ENCODE measurements at places on chromosomes 1 and 21. TPM values are rescaled to one million over a fixed set of nuclear protein-coding genes. Genes with fewer than 3 reads are reported as not detected.

- peaks cover 6% of the 10 kb centered on the region for H3K4me1 ChIP-seq
- no peak overlapping the region for H3K4me3 ChIP-seq
- no peak overlapping the region for H3K27ac ChIP-seq
- H3K36me3 ChIP-seq, result peaks cover 3% of the 10 kb centered on the region
Observed at GRCh38 chr1:53242381-53242780, 4.1 kb upstream of the MAGOH start.

- H3K4me1 ChIP-seq, result no peaks in the 10 kb centered on the region
- H3K27ac ChIP-seq, result no peak overlapping the region
- no peak for DNase-seq
Observed at GRCh38 chr1:27687906-27688305, 15.9 kb upstream of the IFI6 start.

DNA sequence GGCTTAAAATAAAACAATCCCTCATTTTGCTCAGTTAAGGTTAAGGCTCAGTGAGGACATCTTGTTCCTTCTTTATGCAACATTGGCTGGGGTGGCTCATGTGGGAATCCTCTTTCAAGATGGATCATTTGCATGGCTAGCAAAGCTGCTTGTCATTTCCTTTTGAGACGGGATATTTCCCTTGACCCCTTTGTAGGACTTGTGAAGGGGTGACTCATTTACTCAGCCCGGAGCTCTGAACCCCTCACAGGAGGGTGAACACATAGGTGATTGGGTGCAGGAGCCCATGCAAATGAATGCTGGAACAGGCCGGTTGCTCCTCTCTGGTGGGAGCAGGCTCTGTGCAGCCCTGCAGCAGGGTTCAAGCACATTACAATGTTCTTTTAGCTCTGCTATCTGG is 15.8 kb upstream of the C8A start:
- no peak overlapping the region for H3K27ac ChIP-seq
- H3K4me3 ChIP-seq, result no peak overlapping the region
- no peak for DNase-seq
- no peaks in the 10 kb centered on the region for H3K36me3 ChIP-seq
- no peaks in the 10 kb centered on the region for H3K4me1 ChIP-seq

Gene SRSF10
- 137 TPM for total RNA-seq

DNA sequence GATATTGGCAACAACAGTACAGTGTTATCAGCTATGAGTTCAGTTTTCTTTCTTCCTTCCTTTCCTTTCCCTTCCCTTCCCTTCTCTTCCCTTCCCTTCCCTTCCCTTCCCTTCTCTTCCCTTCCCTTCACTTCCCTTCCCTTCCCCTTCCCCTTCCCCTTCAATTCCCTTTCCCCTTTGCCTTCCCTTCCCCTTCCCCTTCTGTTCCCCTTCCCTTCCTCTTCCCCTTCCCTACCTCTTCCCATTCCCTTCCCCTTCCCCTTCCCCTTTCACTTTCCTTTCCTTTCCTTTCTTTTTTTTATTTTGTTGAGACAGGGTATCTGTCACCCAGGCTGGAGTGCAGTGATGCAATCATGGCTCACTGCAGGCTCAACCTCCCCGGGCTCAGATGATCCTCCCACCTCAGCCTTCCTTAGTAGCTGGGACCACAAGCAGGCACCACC is 72.3 kb upstream of the CAPZB start:
- no peaks in the 10 kb centered on the region for H3K27me3 ChIP-seq
- no peak overlapping the region for H3K27ac ChIP-seq
- no peaks in the 10 kb centered on the region for H3K36me3 ChIP-seq
- no peaks in the 10 kb centered on the region for H3K4me1 ChIP-seq
- no peak overlapping the region for H3K4me3 ChIP-seq

Measured in Panc1 (cell line).